T-cell (primary cell): ENCODE measurements at places on chromosomes 2 and 18.

DNA sequence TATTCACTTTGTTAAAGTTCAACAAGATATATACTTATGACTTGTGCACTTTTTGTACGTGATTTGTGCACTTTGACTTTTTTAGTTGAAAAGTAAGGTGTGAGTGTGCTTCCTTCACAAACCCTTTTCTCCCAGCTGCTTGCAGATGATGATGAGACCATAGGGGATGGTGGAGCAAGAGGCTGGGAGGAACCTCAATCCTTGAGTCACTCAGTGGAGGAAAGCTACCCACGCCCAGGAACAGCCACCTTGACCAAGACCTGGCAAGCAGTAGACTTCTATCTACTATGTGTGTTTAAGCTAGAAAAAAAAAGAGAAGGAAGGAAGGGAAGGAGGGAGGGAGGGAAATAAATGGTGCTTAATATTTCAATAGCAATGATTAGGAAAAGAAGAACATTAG is 25.2 kb upstream of the TAF1B start:
- no peak for DNase-seq

DNA sequence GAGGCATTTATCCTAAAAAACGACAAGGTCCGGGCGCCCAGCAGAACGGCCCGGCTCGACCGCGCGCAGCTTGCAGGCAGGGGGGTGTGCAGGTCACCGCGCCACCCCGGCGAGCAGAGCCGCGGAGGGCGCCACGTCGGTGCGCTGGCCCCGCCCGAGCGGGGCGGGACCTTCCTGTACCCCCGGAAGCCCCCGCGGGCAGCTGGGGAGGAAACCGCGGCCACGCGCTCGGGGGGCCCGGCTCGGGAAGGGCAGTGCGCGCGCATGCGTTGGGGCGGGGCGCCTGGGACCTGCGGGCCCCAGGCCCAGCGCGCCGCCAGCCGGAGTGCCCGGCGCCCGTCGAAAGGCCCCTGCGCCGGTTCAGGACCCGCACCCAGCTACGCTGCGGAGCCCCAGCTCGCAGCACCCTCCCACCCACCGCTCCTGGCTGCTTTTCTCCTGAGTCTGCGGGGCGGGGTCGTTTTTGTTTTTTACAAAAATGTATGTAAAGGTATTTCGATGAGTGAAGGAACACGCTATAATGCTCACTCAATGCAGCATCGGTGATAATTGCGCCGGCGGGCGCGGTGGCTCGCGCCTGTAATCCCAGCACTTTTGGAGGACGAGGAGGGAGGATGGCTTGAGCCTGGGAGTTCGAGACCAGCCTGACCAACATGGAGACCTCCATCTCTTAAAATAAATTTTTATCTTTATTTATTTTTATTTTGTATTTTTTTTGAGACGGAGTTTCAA is 47.7 kb upstream of the POMC start:
- DNase-seq, result peak; percentile 79

DNA sequence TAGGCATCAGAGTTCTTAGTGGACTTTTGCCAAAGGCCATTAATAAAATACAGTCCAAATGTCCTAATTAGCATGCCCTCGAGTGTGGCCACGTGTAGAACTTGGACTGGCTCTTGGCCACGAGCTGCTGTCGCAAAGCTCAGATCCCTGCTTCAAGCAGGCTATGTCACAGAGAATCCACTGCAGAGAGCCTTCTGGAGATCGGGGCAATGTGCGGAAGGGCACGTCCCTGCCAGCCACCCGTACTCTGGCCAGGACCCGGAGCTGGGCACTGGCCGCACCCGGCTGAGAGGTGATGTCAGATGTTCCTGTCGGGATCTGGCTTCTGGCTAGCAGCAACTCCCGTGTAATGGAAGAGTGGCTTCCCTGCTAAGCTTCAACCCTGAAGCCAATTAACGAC is 432.7 kb upstream of the ID2 start:
- DNase-seq, result no peak

DNA sequence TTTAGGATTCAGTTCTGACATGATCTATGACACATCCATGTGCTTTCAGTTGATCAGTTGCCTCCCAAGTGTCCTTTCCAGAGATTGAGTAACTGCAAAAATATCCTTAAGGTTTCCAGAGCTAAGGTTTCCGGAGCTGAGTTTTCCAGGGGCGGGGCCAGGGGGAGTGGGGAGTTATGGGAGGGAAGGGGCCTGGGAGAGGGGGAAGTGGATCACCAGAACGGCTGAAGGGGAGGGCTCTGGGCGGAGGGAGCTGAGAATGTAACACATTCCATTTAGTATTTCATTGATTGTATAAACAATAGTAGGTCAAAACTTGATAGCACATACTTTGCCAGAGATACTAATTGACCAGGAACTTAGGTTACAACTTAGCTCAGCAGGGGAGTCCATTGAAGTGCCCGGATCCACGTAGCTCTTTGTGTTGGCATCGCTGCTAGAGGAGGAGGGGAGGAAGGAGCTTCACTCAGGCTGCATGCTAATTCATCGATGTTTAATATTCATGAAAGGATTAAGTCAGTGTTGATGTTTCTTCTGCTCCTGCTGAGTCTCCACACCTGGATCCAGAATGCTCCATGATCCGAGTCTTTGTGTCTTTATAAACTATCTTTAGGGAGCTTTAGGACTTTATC is 289.8 kb downstream of the ALPK2 start:
- DNase-seq, result no peak

DNA sequence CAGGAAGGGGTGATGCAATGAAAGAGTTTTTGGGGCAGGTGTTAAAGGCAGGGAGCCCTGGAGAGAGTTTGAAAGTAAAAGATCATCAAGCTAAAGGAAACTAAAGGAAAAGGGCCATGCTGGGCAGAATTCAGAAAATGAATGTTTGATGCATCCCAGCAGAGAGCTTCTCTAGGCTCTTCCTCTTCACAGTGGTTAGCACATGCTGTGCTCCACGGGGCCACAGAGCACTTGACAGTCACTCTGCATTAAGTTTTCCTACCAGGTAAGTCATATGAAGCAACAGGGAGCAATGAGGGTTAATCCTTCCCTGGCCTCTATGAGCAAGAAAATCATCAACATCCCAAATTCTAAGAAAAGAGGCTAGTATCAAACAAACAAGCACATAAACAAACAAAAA is 895.2 kb downstream of the TRIB2 start:
- no peak for DNase-seq

- no peak for DNase-seq
These were observed 50.7 kb downstream of the SLC14A2 start for GRCh38 chr18:45666006-45666405.
